KBM-7 (cell line): ENCODE measurements at places on chromosomes 4 and X.

GRCh38 chr4:151439320-151439719, 30.3 kb downstream of the FHIP1A start:
- DNase-seq, result no peak

DNA sequence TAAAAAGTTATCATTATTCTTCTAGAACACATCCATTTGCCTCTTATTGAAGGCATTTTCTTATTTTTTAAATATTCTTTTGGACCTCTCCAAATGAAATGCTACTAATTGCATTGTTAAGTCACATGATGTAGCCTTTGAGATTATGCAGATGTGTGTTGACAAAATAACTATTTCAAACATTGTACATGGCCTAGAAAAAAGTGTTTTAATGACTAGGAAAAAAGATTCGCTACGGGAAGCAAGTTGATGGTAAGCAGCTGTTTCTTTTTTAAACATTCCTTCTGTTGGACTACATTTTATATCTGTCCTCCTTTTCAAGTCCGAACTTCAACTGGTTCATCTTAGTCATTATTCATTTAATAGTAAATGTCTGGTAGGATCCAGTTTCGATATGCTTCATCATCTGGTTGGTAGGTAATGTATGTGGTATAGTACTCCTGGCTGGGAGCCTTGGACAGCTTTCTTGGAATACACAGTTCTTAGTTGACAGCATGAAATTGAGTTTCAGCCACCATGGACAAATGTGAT, 34.3 kb upstream of the GUCY1A1 start:
- no peak for DNase-seq

DNA sequence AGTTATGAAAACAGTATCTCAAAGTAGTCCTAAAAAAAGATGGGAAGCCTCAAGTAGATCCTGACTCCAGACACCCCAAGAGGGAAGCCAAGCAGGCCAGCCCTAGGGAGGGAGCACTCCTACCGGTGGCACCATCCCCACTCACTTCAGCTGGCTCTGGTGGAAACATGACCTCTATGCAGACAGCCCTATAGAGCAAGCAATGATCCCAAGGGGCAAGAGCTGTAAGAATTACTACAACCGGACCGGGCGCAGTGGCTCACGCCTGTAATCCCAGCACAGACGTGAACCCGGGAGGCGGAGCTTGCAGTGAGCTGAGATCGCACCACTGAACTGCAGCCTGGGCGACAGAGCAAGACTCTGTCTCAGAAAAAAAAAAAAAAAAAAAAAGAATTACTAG, 5.7 kb downstream of the LETM1 start:
- DNase-seq, result no peak

DNA sequence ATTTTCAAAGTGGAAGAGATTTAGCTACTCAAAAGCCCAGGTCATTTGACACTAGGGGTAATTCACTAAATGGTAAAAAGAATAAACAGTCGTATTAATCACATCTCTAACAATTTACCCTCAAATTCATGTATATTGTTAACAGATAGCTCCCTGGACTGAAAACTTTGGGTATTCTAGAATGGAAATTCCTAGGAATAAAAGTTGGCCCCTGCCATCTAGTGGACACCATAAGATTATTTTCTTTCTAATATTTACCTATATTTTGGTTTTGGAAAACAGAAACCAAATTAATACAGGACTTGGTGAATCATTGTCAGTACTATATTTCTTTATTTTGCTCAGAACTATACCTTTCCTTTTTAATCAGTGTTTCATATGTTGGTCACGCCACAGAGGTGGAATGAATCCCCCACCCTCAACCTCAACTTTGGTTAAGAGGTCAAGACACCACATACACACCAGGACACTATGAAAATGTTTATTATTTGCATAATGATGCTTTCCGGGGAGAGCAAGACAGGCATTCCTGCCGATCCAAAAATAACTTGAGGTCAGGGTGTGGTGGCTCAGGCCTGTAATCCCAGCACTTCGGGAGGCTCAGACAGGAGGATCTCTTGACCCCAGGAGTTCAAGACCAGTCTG, 96.2 kb upstream of the APOOL start:
- DNase-seq, result peak; percentile 46

GRCh38 chrX:68833855-68834331, 5.1 kb downstream of the EFNB1 start:
- peak; percentile 65 for DNase-seq

- peak; percentile 84 for DNase-seq
Observed at GRCh38 chr4:138405934-138406567, 163.9 kb upstream of the SLC7A11 start.

DNA sequence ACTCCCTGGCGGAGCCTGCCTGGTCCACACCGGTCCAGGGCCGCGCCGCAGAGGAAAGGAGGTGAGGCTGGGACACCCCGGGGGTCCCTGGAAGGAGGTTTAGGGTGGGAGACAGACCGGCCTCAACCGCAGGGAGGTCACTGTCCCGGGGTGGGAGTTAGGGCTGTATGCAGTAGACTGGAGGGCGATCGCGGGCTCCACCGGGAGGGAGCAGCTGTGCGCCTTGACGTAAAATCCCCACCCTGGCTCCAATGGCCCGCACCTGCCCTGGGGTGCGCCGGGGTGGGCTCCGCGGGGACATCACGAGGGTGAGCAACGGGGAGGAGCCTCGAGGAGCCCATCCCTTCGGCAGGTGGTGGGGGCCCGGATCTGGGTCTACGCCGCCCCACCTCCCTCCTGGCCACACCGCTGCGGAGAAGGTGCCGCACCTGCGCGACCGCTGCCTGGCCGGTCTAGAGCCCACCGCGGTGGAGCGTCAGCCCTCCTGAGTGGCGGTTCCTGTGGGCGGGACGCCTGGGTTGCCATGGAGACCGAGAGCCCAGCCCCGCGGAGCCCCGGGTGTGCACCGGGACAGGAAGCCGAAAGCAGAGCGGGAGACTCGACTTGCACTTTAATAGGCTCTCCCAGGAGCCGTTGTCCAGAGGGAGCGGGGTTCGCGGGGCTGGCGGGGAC, 105.1 kb downstream of the ADRA2C start:
- no peak for DNase-seq

- no peak for DNase-seq
Observed at GRCh38 chr4:110002326-110002725, 89.6 kb downstream of the EGF start.

DNA sequence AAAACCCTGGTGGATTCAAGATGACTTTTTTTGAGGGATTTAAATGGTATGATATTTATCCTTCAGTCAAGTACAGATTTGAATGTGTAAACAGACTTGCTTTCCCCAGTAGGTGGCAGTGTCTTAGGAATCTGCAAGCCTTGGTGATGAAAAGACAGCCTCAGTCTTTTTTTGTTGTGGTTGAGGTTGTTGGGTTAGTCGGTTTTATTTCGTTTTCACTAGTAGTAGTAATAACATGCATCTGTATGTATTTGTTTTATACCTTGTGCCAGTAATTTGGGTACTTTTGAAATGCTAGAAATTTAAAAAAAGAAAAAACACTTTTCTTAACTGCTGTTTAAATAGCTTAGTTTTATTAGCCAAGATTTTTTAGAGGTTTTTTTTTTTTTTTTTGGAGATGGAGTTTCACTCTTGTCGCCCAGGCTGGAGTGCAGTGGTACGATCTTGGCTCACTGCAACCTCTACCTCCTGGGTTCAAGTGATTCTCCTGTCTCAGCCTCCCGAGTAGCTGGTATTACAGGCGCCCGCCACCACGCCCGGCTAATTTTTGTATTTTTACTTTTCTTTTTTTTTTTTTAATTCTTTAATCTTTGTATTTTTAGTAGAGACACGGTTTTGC, 39.2 kb downstream of the COPS4 start:
- DNase-seq, result peak; percentile 76

GRCh38 chr4:153221783-153222706, 17.8 kb downstream of the TRIM2 start:
- no peak for DNase-seq

GRCh38 chr4:14333616-14334015, 668.7 kb upstream of the CPEB2 start:
- DNase-seq, result no peak

DNA sequence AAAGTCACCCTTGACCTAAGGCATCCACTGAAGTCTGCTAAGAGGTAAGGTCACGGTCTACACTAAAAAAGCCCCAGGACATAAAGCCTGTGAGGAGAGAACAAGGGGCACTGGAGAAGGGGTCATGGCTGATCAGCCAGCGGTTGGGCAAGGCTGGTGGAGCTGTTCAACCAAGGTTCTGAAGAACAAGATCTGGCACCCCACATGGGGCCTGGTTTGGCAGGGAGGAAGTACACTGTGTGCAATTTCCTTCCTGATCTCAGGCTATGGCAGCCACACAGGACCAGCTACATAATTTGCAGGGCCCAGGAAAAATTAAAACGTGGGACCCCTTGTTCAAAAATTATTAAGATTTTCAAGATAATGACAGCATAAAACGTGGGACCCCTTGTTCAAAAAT, 14.1 kb upstream of the BRS3 start:
- DNase-seq, result no peak

- no peak for DNase-seq
Observed at GRCh38 chr4:110033355-110034025, 120.8 kb downstream of the EGF start.

- DNase-seq, result no peak
Observed at GRCh38 chr4:52715914-52716313, 35.3 kb downstream of the ERVMER34-1 start.

GRCh38 chr4:101304916-101305315, 42.4 kb downstream of the PPP3CA start:
- no peak for DNase-seq

- DNase-seq, result no peak
Observed at GRCh38 chrX:123189338-123189737, 5.3 kb downstream of the GRIA3 start.

DNA sequence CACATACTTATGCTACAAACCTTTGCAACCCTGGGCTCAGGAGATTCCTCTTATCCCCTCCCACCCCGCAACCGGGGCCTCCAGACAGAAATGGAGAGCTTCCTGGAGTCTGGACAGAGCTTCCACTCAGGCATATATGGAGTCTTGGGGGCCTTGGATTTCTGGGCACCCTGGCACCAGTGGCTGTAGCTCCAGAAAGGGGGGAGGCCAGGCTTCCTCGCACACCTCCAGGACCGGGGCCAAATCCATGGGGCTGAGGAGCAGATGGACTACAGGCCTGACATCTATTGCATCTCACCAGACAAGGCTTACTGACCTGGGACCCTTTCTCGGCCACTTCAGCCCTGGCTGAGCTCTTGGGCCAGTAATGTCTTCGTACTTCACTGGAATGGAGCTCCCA, 143.3 kb downstream of the DKK2 start:
- no peak for DNase-seq

DNA sequence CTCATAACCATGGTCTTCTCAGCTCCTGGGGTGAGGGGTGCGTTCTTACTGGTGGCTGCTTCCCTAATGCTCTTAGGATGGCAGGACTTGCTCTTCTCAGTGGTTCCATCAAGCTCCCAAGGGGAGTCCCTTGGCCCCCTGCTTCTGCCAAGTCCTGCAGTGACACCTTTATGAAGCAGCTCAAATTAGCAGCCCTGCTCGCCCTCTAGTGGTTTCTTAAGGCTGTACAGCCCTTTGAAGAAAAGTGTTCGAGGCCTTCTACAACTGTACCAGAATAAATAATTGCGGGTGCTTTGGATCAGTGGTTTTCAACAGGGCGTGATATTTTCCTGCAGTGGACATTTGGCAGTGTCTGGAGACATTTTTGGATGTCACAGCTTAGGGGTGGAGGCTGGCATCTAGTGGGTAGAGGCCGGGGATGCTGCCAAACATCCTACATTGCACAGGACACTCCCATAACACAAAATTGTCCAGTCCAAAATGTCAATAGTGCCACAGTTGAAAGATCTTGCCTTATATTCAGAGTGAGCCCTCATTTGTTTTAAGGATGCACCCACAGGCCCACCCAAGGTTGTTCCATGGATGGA, 204.7 kb upstream of the S100G start:
- peak; percentile 39 for DNase-seq

GRCh38 chr4:183431614-183432013, 12.8 kb upstream of the CDKN2AIP start:
- no peak for DNase-seq

GRCh38 chrX:47248576-47248975, 15.8 kb downstream of the USP11 start:
- DNase-seq, result no peak

DNA sequence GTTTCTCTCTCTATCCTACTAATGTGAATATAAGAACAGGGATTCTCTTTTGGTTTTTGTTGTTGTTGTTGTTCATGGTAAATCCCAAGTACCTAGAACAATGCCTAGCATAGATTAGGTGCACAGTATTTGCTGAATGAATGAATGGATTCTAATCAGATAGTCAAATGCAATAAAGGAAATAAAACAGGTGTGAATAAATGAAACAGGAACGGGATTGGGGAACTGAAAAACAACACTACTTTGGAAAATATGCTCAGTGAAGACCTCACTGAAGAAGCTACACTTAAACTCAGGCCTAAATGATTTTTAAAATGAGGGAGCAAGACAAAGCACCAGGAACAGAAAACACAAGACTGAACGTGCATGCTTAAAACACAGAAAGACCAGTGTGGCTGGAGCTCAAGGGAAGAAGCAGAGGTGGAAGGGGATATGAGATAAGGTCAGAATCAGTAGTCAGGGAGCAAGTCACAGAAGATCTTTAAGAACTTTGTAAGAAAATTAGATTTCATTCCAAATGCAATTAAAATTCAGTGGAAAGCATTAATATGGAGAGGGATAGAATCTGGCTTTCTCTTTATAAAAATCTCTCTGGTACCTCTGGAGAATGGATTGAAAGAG, 144.7 kb downstream of the ZAR1 start:
- DNase-seq, result no peak

GRCh38 chrX:64202808-64203325, 2.6 kb downstream of the AMER1 start:
- no peak for DNase-seq

DNA sequence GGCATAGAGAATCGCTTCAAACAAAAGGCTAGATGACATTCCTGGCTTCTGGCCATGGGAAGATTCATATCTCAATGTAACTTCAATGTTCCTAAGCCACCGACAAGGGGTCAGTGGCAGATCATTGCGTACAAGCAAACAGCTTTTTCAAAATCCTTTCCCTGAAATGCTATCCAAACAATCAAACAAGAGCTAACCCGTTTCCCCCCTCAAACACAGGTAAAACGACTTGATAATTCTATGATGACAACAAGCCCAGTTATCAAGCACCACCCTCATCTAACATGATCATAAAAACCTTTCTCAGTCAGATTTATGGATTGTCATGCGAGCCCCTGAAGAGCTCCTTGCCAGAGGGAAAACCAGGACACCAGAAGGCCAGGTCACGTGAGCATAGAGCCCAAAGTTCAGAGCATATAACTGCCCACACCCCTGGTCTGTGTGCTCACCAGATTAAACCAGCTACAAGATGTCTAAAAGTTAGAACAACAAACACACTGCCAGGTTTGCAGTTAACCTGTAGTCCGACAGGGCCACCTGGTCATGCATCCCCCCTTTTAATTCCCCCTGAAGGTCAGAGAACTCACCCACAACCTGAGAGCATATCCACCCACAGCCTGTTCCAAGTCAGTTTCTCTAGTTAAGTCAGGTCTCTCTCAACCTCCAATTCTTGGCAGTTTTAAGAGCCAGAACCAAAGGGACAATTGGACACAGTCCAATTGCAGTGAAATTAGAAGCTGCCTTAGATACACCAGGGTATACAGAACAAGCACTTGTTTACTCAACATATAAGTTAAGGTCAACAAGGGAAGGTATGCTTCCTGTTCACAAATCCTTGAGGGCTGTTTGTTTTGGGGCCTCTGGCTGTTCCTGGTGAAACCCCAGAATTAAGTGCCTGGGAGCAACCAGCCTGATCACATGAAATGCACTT, 248.1 kb upstream of the PPARGC1A start:
- DNase-seq, result no peak
